ENCODE measurements at places on chromosomes 2 and 18.

DNA sequence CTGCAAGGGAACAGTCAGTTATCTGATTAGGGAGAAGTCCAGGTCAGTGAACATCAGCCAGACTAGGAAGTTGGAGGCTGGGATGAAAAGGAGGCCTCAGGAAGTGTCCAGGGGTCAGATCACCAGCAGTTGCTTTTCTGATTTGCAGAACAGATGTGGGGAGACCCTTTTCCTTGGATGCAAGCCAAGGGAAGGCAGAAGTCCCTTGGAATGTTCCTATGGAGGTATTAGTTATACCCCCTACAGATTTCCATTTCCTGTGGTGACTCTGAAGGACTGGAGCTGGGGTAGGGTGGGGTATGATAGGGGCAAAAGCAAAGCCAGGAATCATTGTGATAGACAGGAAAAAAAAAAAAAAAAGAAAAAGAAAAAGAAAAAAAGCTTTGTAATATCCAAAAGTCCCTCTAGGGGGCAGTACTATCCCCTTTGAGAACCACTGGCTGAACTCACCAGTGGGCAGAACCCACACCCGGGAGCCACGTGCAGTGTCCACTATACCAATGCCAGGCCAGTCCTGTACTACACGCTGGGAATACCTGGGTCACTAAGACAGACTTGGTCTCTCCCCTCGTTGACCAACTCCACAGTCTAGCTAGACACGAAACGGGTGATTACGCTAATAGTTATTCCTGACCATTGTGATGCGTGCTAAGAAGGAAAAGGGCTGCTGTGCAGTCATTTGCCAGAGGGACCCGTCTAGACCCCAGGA is 7.4 kb downstream of the DYSF start:
- DNase-seq = no peak

- DNase-seq = no peak
Observed at GRCh38 chr18:77815666-77816338, 566.2 kb downstream of the GALR1 start.

DNA sequence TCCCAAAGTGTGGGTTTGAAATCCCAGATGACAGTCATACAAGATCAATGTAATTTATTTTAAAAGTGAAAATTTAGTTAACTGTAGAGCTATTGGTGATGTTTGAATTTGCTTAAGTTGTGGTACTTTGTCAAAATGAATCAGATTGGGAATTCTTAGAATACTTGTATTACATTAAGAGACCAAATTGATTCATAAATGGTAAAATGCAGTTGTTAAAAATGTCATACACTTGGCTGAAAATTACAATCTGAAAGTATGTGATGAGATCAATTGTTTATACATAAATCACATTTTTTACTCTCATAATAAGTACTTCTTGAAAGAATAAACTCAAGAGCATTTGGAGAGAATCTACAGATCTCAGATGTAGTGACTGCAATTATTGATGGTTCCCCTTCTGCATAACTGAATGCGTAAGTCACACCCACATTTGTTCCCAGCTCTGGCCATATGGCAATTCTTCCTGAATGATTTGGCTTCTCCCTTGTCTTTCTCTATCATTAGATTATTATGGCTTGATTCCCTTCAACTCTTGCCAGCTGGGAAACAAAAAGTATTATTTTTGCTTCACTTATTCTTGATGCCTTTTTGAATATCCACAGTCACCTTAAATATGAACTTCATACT is 558.5 kb downstream of the CPS1 start:
- DNase-seq = no peak

GRCh38 chr2:132654968-132655367 is 15.0 kb downstream of the LYPD1 start:
- no peak for DNase-seq

- no peak for DNase-seq
Observed at GRCh38 chr2:158187908-158188307, 86.2 kb downstream of the UPP2 start.

- no peak for DNase-seq
Observed at GRCh38 chr2:235324324-235324723, 169.5 kb upstream of the AGAP1 start.

- DNase-seq = no peak
Observed at GRCh38 chr2:223148516-223148915, 96.5 kb downstream of the KCNE4 start.

- DNase-seq = no peak
Observed at GRCh38 chr2:46645681-46646162, 166.4 kb downstream of the TMEM247 start.

GRCh38 chr2:159094173-159094737 is 125.8 kb downstream of the TANC1 start:
- DNase-seq = no peak

- DNase-seq = no peak
Observed at GRCh38 chr2:191109888-191110287, 40.9 kb downstream of the STAT4 start.

DNA sequence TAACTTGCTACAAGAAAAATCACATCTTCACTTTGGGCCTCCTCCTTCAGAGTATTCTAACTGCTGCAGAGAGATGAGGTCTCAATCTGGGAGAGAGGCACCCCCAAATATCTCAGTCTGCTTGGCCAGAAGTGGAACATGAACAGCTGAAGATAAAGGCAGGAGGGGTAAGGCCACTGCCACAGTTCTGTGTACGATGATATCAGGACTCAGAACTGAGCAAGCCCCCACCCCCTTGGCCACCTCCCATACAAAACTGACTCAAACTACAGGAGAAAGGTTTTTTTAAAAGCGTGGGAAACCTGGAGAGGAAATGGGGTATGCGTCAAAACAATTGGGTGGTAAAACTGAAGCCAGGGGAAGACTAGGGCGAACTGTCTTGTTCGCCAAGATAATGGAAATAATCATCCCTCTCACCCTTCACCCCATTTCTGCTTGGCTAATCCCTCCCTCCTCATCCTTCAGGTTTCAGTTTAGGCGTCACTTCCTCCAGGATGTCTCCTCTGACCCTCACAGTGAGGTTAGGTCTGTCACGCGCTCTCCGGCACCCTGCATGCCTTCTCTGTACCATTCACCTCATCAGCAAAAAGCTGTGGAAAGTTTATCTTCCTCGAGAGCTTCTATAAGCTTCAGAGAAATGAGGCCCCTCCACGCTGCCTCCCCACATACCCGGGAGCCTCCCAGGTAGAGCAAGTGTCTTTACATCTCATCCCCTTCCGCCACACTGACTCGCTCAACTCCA is 64.4 kb downstream of the SFXN5 start:
- no peak for DNase-seq

DNA sequence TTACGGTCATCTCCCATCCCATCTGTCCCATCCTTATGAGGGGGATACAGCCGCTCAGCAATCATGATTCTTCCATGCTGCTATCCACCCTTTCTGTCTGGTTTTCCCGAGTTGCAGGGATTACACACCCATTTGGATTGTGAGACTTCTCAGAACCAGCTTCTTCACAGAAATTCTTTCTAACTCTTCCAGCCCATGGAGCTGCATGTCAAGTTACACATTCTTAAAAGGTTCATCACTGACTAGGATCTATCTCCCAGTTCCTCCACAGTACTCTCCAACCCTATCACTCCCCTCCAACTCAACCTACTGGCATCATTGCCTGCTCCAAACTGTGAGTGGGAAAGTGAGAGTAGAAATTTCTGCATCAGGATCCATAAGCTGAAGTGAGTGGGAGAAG is 558.2 kb upstream of the TNP1 start:
- no peak for DNase-seq

DNA sequence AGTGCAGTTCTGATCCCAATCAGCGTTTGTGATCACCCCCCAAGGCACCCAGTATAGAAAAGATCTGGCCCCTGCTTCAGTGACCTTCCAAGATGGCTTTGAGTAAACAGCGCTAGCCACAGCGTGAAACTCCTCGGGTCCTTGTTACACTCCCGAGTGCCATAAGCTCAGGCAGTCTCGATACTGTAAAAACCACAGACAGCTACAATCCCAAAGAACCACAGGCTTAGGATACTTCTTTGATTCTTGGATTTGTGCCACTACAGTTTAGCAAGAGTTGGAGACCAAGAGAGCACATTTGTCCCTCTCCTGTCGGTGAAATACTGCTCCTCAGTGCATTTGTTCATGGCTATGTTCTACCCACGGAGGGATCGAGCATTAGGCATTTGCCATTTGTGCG is 352.5 kb upstream of the ZNF521 start:
- DNase-seq = no peak

DNA sequence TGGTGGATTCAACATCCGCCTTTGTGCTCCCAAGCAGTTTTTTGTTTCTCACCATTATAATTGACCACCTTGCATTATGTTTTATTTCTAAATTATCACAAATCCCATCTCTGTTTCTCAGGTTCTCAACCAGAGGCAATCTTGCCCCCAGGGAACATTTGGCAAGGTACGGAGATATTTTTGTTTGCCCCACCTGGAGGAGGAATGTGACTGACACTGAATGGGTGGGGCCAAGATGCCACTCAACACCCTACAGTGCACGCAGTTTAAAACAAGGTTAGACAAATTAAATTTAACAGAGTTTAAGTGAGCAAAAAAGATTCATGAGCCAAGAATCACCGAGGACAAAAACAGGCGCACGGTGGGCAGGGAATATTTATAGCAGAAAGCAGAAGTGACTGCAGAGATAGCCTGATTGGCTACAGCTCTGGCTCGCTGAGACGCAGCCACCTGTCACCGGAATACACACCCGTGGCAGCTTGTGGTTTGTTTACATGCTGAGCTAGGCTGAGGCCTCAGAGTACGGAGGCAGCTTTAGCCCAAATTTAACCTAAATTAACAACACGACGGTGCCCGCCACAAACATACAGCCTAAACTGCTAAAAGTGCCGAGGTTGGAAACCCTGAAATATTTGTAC is 150.0 kb upstream of the ALKAL2 start:
- DNase-seq = peak; percentile 60

- DNase-seq = no peak
Observed at GRCh38 chr2:25650256-25650655, 23.1 kb downstream of the DTNB start.

GRCh38 chr2:168224346-168224745 is 23.0 kb downstream of the STK39 start:
- DNase-seq = no peak

- DNase-seq = no peak
Observed at GRCh38 chr2:221282386-221282785, 289.7 kb downstream of the EPHA4 start.

DNA sequence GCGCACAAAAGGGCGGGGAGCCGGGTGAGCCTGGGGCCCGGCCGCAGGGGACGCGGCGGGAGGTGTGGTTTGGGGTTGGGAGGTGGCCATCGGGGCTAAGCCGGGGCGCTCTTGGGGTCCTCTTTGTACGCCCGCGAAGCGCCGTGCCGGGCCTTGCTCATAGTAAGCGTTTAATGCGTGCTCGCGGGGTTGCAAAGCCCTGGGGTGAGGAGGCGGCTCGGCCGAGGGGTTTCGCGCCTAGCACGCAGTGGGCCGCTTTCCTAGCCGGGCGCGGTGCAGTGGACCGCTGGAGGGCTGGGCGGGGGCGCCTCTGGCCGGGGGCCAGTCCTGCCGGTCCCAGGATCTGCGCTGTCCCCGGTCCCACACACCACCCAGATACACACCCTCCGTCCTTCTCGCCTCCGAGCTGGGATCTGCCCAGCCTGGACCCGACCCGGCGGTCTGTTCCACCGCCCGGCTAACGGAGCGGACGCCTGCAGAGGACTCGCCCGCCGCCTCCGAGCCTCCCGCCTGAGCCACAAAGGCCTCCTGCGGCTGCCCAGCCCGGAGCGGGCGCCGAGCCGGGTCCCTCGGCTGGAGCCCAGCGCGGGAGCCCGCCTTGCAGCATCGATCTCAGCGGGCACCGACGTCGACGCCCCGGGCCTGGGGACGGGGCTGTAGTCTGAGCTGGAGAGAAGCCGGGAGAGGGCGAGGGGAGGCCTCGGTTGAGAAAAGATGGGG is 564 bp downstream of the DPYSL5 start:
- DNase-seq = peak; percentile 31

DNA sequence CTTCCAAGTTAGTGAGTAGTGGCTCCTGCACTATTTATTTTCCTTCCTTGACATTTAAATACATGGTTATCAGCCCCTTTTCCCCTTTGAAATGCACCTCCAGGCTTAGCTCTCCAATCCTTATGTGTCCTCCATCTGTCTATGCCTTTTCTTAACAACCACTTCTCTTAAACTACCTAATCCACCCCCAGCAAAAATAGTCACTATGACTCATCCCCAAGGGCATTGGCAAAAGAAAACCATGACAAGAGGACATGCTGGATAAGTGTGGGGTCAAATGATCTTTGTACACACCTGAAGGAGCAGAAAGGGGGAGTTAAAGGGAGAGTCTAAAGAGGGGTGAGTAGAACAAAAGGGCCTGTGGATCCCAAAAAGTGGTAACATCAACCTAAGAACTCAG is 127.2 kb downstream of the ANKRD44 start:
- no peak for DNase-seq

- no peak for DNase-seq
Observed at GRCh38 chr18:5508821-5509220, 35.0 kb downstream of the EPB41L3 start.

GRCh38 chr2:73156539-73157124 is 43.9 kb upstream of the RAB11FIP5 start:
- DNase-seq = no peak

- no peak for DNase-seq
Observed at GRCh38 chr18:27008575-27008974, 143.1 kb upstream of the AQP4 start.

DNA sequence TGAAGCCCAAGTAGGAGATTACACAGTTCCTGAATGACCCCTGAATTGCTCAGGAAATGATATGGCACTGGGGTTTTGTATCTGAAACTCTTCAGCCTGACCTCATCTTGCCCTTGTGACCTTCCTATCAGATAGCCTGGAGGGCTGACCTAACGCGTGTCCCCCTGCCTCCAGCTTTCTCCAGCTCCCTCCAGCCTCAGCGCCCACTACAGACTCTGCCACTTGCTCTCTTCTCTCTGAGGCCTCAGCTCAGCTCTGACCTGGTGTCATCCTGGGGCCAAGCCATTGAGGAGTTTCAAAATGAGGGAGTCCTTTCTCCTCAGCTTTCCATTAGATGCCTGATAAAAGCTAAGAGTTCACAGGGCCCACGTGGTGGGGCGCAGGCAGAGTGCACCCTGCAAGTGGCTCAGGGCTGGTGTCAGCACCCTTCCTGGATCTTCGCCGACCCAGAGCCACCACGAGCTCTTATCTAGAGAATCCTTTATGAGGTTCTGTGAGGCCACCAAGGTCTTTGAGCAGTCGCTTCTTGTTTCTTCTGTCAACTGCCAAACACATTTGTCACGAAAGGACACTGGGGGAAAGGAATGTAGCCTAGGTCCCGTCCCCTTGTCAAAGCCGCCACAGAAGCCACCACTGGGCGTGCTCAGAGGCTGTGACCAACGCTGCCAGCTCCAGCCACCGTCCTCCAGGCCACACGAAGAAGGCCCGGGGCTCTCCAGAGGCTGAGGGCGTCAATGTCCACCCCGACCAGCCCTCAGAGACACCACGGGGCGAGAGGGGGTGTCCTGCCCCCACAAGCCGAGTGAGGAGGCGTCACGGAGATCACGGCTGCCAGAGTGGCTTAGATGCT is 131.3 kb upstream of the GPC1 start:
- DNase-seq = no peak

DNA sequence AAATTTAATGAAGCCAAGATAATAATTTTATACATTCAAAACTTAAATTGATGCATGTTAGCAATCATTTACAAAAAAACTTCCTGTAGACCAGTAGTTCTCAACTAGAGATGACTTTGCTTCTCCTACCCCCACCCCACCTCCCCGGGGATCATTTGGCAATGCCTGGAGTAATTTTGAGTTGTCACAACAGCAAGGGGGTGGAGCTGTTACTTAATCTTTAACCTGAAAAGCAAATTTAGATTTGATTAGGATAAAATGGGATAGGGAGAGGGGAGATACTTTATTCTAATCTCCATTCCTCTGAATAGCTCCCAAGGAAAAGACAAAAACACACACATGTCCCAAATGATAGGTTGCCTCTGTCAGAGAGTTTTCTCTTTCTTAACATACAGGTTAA is 4.2 kb downstream of the SLC40A1 start:
- no peak for DNase-seq

- DNase-seq = no peak
Observed at GRCh38 chr2:52365946-52366345, 1334.0 kb upstream of the NRXN1 start.
